Eye (tissue), 1 donor: ENCODE measurements at places on chromosomes 12 and 14.

- DNase-seq = no peak
These were observed 322.8 kb upstream of the PRICKLE1 start for GRCh38 chr12:42912367-42912766.

DNA sequence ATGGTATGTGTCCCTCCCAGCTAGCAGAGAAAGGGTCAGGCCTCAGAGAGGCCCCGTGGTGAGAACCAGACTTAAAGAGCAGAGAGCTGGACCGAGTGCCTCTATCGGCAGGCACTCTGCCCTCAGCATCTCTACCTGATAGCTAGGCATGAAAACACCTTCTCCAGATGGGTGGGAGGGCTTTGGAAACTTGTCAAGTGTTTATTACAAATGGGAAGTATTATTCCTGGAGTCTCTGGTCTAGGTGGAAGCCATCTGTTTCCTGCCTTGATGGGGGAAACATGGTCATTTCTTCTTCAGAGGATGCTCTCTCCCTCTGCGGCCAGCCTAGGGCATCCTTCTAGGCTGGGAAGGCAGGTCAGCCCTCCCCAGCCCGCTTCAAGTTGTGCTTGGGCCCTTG, 2.3 kb downstream of the TMEM63C start:
- no peak for DNase-seq

DNA sequence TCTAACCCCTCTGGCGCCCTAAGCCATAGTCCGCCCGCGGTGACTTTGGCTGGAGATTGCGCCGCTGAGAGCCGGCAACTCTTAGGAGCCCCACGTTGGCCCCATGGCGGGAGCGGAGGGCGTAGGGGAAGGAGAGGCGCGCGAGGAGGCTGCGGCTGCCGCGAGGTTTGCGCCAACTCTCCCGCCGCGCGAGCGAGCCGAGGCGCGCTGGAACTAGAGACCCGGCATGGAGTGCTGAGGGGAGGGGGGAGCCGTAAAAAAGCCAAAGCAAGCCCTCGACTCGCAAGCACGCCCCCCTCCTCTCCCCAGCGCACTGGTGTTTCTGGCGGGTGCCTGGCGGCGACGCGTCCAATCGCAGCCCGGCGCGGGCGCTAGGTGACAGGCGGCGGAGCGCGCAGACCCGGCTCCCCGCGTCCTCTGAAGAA, at the start of gene SYT10:
Gene SYT10 (minus strand): TSS at position 233 of the 425 bp plus-strand sequence. CDS start 297 bp downstream, outside the sequence.
- DNase-seq = peak; percentile 85

GRCh38 chr12:39277416-39277815, 165.5 kb downstream of the KIF21A start:
- no peak for DNase-seq

DNA sequence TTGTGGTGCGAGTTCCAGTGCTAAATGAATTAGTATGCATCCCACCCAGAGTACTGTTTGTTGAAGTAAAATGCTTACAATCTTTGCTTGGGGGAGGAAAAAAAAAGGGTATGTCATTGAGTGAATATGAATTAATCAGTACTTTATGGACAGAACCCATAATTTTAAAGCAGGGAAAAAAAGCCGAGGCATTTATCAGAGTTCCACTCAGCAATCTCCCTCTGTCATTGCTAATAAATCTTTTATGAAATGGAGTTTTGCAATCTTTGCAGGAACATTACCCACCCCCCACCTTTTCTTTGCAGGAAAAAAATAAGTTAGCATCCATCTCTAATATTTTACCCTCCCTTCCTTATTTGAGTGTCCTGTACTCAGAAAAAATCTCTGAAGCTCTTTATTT, 127.9 kb upstream of the TMPO start:
- no peak for DNase-seq

GRCh38 chr12:94225506-94225905, 77.1 kb downstream of the PLXNC1 start:
- no peak for DNase-seq

- DNase-seq = no peak
These were observed 124.3 kb downstream of the FBXL14 start for GRCh38 chr12:1470051-1470450.

DNA sequence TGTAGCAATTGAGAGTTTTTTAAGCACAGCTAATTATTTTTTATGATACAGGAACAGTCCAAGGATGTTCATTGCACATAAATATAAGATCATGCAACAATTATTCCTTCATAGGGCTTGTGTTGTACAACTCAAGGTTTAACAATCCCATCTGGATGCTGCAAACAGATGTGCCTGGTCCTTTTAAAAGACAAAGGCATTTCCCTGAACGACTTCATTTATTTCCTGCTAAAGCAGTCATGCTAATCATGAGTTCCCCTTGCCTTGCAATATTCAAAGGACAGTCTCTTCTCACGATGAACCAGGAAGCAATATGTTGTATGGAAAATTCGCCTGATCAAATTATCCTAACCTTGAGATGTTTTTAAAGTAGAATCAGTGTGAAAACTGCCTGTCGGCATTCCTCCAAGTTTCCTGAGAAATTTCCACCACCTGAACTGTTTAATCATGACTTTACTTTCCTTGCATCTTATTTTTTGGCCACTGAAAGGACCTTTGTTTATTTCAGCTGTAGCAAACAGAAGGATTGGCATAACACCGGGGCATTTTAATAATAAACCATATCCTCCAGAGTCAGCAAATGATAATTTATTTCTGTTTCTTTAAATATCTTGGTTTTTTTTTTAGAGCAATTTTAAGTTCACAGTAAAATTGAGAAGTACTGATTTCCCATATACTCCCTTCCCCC, 33.9 kb upstream of the TSPAN8 start:
- no peak for DNase-seq

GRCh38 chr12:68234140-68234539, 8.5 kb upstream of the IL26 start:
- no peak for DNase-seq

- no peak for DNase-seq
These were observed 361.9 kb upstream of the FAR2 start for GRCh38 chr12:28787151-28787550.

GRCh38 chr14:63478437-63478852, 64.7 kb downstream of the PPP2R5E start:
- DNase-seq = no peak

DNA sequence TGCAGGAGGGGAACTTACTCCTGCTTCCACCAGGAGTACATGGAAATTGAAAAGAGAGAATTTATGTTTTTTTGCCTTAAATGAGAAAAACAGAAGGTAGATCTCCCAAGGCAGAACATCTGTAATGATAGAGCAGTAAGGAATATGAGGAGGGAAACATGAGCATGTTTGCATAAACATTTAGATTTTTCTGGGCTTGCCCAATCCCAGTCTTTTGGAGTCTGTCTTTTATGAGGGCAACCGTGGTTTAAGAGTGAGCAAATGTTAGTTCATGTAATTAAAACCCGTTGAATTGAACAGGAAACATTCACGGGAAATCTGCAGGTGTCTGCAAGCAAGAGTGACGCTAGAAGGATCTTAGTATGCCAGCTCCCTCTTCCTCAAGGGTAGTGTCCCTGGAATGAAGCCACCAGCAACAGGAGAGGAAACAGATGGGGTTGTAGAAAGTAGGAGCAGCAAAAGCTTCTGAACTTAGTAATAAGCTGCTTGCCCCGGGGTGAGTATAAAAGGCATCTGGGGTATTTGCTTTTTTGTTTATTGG, 79.3 kb downstream of the ARF6 start:
- DNase-seq = peak; percentile 33

DNA sequence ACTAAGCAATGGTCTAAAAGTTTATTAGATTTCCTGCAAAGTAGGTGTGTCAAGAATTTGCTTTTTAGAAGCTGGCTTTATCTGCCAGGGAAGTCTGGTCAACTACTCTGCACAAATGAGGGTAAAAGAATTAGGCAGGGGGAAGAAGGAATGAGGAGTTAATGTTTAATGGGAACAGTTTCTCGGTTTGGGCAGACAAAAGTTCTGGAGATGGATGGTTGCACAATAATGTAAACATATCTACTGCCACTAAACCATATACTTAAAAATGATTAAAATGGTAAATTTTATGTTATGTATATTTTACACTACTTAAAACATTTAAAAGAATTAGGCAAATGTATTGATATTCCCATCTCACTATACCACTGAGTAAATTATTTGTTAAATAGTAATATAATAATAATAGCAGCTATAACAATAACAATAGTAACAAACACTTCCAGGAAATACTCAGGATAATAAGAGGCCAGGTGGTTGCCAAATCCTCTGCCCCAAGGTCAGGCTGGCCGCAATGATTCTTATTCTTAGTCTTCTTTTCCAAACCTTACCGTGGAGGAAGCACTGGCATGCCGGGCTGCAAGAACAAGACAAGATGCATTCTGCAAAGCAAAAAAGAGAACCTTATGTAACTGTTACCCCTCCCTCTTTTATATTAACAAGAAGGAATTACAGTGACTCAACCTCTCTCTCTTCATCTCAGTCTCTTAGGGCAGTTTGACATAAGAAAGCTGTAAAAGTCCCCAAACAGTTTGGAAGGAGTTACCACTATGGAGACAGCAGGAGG, 13.9 kb downstream of the CS start:
- DNase-seq = no peak

- DNase-seq = no peak
These were observed at the start of gene ANHX for GRCh38 chr12:133235401-133236112. Gene ANHX (minus strand): TSS chr12:133235877. CDS start chr12:133234356, 1,521 bp downstream.

- DNase-seq = no peak
These were observed 37.0 kb upstream of the OTX2 start for GRCh38 chr14:56846970-56847930.

DNA sequence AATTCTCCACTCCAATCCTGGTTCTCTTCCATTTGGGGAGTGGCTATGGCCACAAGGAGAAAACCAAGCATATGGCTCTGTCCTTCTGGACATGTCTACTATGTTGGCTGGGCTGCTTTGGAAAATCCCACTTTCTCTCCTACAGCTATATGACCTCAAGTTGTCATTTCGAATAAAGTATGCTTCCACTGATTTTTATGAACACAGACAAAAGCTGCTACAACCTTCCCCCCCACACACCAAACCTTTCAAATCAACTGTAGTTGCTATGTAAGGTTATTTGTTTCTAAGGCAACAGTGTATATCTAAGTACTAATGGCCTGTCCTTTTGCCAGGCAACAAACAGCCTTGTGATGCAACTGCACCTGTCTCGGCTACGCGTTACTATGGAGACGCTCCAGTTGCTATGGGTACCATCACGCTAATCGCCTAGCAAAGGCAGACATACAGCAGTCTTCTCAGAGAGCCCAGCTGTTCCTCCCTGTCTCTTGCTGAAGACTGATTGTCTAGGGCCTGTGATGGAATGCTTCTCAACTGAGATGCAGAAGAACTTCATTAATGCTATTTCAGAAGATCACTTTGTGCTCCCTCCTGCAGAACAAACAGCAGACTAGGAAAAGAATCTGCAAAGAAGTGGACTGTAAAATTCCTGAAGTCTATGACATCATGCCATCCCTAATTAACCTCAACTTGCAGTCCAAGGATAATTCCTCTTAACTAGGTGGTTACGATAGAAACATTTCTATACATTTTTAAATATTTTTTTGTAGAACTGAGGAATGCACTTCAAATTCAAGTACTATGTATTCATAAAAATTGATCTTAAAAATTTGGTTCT, 67.6 kb downstream of the FOXN3 start:
- peak; percentile 98 for DNase-seq

DNA sequence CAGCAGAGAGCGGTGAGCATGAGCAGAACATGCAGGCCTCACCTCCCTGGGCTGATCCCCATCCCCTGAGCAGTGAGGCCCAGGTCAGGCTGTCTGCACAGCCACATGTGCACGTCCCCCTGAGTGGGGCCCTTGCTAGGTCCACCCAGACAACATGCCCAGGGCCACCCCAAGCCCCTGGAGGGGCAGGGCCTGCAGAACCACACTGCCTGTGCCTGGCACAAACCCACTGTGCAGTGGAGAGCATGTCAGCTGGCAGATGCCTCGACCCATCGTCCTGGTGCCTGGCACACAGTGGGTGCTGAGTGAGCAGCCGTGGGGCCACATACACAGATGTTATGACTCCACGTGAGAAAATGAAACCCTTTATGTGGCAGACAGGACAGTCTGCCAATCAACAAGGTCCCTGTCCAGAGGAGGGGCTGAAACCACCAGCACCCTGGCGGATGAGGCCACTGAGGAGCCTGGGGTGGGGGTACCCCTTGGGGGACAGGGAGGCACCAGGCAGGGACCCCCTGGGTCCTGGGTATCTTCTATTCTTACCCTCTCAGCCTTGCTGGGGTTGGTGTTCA, 8.3 kb downstream of the ANHX start:
- no peak for DNase-seq

- DNase-seq = no peak
These were observed 123.1 kb downstream of the SRGAP1 start for GRCh38 chr12:63967358-63968145.

GRCh38 chr12:125586441-125586840, 521.2 kb downstream of the AACS start:
- DNase-seq = no peak

GRCh38 chr14:92103363-92103989, 2.9 kb downstream of the ATXN3 start:
- no peak for DNase-seq

DNA sequence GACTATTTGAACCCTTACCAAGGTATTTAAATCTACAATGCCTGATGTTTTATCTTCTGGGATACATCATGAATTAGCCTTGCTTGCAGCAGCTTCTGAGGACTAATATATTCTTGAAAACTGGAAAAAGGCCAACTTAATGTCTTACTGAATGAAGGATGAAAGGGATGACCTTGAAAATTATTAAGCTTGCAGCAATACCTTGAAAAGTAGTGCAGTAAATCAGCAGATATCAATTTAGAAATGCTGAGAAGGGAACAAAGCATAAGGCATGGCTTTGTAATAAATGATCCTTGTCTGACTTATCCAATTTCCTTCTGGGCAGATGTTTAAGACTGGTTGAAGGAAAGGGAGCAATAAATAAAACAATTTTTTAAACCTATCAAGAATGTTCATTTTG, 37.3 kb upstream of the FERMT2 start:
- DNase-seq = no peak

- DNase-seq = peak; percentile 86
These were observed at the start of gene AKAP6 for GRCh38 chr14:32329146-32329545. Gene AKAP6 (plus strand): TSS chr14:32329298. CDS start chr14:32433494, 104,196 bp downstream.

DNA sequence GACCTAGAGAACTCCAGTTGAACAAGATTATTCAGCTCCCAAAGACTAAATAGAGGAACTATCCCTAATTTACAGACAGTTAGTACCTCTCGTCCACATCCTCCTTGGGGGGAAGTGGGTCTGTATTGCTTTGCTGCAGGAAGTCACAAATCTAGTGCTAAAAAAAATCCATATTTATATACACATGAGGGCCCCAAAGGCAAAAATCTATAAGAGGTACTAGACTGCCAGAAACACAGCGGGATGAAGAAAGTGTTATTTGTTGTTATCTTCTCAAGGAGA, 190.1 kb downstream of the TTC8 start:
- no peak for DNase-seq

DNA sequence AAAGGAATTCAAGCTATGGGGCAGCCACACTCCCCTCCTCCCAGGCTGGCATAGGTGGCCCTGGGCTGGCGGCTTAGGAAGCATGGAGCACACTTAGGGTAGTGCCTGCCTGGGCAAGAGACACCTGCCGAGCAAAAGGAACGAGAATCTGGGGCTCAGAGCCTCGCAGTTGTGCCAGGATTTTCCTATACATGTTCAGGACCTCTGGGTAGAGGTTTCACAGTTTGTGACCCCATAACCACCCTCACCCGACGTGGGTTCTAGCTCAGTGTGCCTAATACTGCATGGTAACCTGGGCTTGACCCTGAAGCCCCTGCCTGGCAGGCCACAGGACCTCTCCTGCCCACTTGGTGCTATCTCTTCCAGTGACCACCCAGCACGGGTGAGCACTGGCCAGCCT, 99.5 kb downstream of the FBXL14 start:
- DNase-seq = no peak

GRCh38 chr12:50062728-50063460, 5.5 kb downstream of the ASIC1 start:
- DNase-seq = peak; percentile 59

GRCh38 chr14:89371585-89372511, 45.2 kb downstream of the FOXN3 start:
- peak; percentile 30 for DNase-seq

- no peak for DNase-seq
These were observed 44.7 kb upstream of the CRACR2A start for GRCh38 chr12:3797531-3798048.
